Hematopoietic multipotent progenitor cell (in vitro differentiated cells): ENCODE measurements at places on chromosomes 1 and 21.
A peak's percentile ranks its signal among the peaks of the same experiment; 100 is the strongest.

- DNase-seq: peak; percentile 83
These were observed 108.3 kb downstream of the HIVEP3 start for GRCh38 chr1:41810446-41810845.

GRCh38 chr1:80988926-80989325 is 811.8 kb upstream of the ADGRL2 start:
- DNase-seq: no peak

DNA sequence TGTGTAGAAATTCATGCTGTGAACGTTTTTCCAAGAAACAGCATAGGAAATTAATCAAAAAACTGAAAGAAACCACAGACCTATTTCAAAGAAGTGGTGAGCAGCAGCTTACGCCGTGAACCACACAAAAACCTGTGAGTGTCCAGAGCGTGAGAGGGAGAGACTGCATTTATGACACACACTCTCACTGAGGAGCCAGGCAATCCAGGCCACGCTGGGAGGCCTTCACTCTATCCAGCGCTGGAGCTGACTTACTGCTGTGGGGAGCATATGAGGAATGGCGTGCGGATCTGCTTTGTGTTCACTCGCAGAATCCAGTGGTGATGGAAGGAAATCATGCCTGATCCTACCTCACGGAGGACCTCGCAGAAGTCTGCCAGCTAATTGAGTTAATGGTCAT is 12.7 kb downstream of the ADAMTS1 start:
- DNase-seq: peak; percentile 15

- DNase-seq: no peak
These were observed 619.5 kb downstream of the MATN1 start for GRCh38 chr1:30103708-30104411.

DNA sequence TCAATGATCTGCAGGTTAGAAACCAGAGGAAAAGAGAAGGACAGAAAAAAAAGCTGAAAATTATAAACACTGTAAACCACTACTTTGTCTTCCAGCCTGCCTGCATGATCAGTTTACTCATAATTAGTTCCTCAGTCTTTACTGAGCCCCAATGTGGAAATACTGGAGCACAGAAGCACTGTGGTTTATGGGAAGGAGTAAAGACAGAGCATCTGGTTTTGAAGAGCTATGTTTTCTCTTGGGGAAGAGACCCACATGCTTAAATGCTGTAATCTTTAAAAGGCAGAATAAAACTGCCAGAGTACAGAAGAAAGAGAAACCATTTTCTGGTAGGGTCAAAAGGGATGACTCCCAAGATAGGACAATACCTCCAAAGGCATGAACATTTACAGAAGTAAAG is 159.0 kb upstream of the ZNHIT6 start:
- no peak for DNase-seq

- no peak for DNase-seq
These were observed 8.9 kb downstream of the PTPN14 start for GRCh38 chr1:214542275-214543199.

DNA sequence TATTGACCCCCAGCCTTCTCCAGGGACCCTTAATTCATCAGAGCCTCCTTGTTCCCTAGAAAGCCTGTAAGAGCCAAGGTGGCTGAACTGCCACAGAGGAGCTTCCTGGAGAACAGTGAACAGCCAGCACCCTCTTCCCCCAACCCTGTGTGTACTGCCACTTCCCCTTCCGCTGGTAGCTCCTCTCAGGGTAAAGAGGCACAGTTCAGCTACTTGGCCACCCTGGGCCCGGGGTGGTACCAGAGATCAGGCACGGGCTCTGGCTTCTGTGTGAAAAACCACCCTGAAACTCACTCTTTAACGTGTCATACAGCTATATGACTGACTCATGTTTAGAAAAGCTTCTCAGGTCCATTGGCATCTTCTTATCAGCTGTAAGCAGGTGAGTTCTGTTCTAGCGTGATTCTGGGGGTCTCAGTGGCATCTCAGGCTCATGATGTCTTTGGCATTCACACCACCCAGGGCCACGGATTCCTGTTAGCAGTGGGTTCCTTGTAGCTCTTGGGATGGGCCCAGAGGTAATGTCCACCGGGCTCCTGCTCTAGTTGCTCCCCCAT is 22.4 kb downstream of the ARMH1 start:
- peak; percentile 50 for DNase-seq

DNA sequence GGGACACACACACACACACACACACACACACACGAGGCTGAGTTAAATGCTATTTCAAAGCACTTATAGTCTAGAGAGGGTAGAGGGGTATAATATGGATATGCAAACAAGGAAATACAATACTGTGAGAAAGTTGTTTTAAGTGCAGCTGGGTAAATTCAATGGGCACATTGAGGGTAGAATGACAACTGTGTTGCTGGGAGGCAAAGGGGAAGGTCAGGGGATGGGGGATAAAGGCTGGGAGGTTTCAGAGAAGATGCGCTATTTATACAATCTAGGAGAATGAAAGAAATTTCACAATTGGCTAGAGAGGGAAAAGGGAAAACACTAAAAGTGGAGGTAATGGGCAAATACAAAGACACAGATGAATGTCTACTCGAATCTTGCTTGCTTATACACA is 19.4 kb downstream of the EXTL2 start:
- DNase-seq: no peak

- DNase-seq: no peak
These were observed 145.9 kb upstream of the KAZN start for GRCh38 chr1:14452551-14452950.
